ENCODE measurements at places on chromosomes 7 and 10.

DNA sequence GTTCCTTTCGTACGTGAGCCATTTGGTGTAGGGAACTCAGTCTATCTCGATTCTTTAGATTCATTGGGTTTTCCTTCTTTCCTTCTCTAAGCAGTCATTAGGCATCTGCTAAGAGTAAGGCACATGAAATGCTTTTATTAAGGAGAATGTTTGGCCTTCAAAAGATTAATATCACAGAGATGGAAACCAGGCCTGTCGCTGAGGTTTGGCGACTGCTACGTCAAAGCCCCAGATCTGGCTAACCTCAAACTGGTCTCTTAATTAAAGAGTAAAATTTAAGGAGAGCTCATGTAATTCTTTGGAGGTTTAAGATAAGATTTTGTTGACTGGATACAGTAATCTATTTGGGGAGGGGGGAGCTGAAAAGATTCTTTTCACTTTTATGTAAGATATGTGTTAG, 189.8 kb downstream of the JCAD start:
- no peak for DNase-seq

GRCh38 chr7:115789901-115790300, 240.7 kb downstream of the TFEC start:
- DNase-seq: no peak

DNA sequence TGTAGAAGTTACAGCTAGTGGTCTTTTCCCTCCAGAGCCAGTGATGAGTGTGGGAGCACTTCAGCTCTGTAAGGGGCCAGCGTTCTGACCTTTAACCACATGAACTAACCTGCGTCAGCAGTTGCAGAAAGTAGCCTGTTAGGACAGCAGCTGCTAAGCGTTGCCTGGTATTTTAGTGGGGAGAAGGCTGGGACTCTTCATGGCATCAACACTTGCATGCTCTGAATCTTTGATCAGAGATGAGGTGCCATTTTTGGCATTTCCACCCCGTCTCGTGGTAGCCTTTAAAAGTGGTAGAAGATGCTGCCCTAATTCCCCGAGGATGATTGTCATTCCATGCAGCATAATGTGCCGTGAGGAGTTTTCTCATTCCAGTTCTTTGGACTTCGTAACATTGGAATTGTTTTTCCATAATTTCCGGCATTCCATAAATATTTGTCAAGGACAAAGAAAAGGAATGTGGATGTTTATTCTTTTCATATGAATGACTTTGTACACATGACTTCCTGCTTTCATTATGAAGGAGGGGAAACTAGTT, 92.2 kb downstream of the AVL9 start:
- DNase-seq: no peak

GRCh38 chr10:93550606-93551005, 15.9 kb upstream of the FFAR4 start:
- DNase-seq: no peak

- no peak for DNase-seq
Measured at GRCh38 chr10:366186-366585, 230.9 kb downstream of the ZMYND11 start.
